ENCODE measurements at places on chromosomes 11 and 22.
A peak's percentile ranks its signal among the peaks of the same experiment; 100 is the strongest.

- no peak for DNase-seq
Observed at GRCh38 chr11:18804199-18804999, 12.8 kb upstream of the PTPN5 start.

- DNase-seq: no peak
Observed at GRCh38 chr11:72321381-72321996, 77.5 kb upstream of the PHOX2A start.

DNA sequence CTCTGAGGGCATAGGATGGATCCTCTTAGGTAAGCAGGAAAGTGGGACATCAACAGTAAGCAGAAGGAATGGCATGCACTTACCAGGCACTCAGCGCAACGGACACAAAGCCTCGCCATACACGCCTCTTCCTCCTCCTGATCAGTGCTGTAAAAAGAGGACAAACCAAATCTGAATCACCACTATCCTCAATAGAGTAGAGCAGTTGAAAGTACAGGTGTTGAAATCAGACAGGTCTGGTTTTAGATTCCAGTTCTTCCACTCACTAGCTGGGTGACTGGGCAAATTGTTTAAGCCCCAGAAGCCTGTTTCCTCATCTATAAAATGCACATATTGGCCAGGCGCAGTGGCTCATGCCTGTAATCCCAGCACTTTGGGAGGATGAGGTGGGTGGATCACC is 8.6 kb upstream of the JAML start:
- DNase-seq: no peak

- DNase-seq: no peak
Observed at GRCh38 chr11:359181-359714, 10.1 kb upstream of the B4GALNT4 start.

DNA sequence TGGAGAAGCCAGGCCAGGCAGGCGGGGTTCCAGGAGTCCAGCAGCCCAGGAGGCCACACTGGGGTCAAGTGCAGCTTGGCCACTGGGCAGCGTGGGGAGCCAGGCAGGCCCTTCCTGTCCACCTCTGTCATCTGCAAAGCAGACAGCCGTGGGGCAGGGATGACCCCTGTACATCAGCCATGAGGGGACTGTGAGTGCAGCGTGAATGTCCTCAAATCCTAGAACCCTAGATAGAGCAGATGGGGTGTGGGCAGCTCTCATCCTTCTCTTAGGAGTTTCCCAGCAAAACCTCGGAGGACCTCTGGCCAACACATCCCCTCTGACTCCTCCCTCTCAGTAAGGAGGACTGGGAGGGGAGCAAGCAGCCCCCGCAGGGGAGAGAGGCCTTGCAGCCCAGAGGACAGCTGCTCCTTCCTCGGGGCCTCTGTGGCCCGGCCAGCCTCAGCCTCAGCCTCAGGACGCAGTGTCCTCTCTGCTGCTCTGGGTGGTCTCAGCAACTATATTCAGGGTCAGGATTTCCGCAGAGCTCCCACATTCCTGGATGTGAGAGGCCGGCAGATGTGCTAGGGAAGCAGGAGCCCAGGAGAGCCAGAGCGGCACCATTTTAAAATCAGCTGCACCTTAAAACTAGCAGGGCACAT is 820.5 kb downstream of the BRD1 start:
- no peak for DNase-seq

DNA sequence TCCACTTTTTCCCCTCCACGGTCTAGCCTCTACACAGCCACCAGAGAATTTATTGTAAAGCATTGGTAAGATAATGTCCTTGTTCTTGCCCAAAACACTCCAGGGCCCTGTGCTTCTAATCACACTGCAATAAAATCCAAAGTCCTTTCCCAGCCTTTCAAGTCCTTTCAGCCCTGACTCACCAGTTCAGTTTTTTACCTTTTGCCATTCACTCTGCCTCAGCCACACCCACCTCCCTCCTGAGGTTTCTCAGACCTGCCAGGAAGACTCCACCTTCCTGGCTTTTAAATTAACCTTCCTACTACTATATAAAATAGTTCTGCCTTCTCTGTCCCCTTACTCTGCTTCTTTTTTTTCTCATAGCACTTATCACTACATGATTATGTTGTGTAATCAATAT is 91.0 kb upstream of the ARHGAP32 start:
- DNase-seq: no peak

DNA sequence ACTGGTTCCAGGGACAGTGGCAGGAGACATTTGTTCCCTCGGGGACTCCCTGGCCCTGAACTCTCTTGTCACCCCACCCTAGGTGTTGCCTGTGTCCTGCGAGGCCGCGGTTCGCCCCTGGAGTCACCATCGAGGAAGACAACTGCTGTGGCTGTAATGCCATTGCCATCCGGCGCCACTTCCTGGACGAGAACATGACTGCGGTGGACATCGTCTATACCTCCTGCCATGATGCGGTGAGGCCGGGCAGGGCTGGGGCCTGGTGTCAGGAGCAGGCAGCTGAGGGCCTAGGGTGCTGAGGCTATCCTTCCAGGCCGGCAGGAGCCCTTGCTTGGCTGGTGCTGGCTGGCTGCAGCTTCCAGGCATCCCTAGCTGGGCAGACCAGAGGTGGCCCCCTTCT is 17.7 kb upstream of the MYRF start:
- DNase-seq: no peak

- no peak for DNase-seq
Observed at GRCh38 chr11:16093889-16094653, 262.3 kb downstream of the SOX6 start.

DNA sequence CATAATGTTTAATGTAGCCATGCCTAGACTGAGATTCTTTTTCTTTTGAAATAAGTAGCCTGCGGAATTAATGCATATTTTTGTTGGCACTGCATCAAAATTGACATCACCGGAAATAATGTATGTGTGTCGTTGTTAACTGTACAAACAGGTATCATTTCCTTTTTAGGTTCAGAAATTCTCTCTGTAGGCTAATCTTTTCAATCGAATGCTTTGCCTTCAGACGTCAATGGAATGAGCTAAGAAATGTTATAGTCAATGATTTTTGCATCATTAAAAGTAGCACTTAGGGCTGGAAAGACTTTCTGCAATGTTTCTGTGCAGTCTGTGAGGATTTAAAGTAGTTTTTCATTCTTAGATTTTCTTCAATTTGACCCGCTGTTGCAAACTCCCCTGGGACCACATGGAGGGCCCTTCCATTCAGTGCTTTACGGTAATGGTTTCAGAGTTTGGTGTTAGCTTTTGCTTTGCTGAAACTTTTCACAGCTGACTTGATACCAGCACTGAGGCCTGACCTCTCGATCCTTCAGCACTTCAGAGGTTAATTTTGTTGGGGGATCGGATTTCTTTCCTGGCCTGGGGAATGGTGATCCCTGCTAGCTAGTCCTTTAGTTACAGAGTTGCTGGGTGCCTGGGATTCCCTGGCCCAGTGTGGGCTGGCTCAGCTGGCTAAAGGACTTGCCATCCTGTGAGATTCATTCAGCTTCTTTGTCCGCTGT is 137.8 kb downstream of the DBX1 start:
- no peak for DNase-seq

DNA sequence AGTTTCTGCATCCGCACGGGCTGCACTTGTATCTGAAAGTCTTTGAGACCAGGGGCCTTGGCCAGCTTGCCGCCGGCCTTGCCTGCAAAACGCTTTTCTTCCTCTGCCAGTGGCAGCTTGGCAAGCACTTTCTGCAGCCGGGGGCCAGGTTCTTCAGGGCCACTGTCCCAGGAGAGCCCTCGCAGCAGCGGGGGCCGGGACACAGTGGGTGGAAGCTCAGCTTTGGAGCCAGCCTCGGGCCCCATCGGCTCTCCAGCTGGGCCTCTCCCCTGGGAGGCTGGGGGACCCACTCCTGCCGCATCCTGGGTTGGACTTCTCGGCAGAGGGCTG is 57.5 kb upstream of the LYVE1 start:
- no peak for DNase-seq

- DNase-seq: no peak
Observed at GRCh38 chr11:2862395-2863275, 22.9 kb downstream of the CDKN1C start.

GRCh38 chr11:78313898-78314297 is 103.7 kb downstream of the GAB2 start:
- DNase-seq: no peak

- no peak for DNase-seq
Observed at GRCh38 chr11:34065505-34066203, 14.1 kb downstream of the CAPRIN1 start.

DNA sequence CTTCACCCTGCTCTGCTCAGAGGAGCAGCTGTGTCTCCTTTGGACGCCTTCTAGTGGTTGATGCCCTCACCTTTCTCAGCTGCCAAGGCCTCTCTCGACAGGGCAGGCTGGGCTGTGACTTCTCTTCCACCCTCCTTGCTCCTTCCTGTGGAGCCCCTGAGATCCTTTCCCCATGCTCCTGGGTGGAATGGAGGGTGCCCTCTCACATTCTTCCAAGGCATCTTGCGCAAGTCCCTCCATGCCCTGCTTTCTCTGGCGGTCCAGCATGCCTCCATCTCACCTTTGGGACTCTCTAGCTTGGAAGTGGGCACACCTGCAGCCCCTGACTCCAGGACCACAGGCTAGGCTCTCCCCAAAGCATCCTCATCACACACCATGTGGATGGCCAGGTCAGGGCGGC is 68.9 kb downstream of the BMAL1 start:
- no peak for DNase-seq

DNA sequence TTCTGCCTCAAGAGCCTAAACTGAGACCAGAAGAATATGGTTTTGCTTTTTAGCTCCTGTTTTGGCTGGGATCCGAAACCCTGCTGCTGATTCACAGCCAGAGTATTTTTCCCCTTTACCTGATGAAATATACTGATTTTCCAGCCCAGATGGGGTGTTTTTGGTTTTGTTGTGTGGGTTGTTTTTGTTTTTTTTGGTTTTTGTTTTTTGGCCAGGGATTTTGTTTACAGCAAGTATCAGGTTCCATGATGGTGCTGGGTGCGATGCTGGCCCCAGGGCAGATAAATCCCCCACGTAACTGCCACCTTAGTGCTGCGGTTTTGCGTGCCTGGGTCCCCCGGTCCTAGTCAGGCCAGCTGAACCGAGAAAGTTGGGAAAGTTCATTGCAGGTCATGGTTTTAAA is 103.7 kb downstream of the ZBTB16 start:
- DNase-seq: no peak

- no peak for DNase-seq
Observed at GRCh38 chr11:45323601-45324249, 37.6 kb upstream of the SYT13 start.

DNA sequence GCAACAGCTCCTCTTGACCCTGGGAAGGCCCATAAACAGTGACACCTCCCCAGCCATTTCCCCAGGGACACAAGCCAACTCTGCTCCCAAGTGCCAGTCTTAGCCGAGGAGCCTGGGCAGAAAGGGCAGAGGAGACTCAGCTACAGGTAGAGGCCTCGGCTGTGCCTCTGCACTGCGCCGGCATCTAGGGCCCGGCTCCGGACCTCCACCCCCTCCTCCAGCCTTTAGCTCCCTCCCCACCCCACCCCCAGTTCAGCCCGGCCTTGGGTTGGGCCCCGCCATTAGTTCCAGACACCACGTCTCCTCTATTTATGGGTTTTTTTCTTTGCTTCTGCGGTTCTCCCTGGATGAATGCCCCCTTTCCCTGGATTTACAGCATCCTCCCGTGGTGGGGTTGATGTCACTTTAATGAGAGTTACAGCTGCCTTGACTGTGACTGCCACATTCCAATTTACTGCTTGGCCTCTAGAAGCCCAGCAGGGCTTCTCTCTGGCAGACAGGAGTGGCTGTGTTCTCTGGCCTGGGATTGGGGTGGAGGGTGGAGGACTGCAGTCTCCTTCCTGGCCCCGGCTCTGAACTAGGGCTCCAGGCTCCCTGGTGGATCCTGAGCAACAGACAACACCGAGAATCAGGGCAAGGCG is 13.5 kb upstream of the OAF start:
- DNase-seq: peak; percentile 63

DNA sequence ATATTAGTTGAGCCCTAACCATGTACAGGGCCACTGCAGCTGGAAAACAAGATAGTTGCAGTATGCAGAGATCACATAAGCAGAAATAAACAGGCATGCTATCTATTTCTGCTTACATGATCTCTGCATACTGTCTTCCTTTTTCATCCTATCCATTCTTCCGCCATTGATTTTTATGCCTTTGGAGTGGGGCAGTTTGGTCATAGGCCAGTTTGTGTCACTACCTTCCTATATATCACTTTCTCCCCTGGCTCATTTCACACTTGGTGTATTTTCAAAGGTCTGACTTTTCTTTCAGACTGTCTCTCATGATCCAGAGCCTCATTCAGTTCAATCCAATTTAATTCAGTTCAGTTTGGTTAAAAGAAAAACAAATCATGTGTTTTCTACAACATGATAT is 829.6 kb downstream of the KCNA4 start:
- no peak for DNase-seq

- peak; percentile 53 for DNase-seq
Observed at GRCh38 chr11:79160791-79161403, 279.9 kb downstream of the TENM4 start.

- DNase-seq: no peak
Observed at GRCh38 chr11:88102598-88102934, 72.7 kb downstream of the RAB38 start.

DNA sequence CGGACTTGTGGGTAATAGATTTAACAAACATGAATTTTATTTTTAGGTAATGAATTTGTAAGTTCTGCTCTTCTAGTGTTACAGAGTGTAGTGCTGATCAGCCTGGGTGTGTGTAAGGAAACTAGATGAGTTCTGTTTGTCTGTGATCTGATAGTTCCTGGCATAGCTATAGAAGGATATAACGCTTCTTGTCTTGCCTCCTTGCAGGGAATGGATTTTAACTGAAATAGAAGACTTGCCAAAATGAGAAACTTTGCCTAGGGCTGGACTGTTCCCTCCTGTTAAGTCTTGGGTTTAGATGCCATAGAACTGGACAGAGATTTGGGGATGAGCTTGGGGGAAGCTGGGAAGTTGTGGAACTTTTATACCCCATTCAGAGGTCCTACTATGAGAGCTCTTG is 11.6 kb downstream of the CCDC81 start:
- DNase-seq: no peak

- no peak for DNase-seq
Observed at GRCh38 chr11:67054836-67055523, 1.7 kb upstream of the RHOD start.

DNA sequence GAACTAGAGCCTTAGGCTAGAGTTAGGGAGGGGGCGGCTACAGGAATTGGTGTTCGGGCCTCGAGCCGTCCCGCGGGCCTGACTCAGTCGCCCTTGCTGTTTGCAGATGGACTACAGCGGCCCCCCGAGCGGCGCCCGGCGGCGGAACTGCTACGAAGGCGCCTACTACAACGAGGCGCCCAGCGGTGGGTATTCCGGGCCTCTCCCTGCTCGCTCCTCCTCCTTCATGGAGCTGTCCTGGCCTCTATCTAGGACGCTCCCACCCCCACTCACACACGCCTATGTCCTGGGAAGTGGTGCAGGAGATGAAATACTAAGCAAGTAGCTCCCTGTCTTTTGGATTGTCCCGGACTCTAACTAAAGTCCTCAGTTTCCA is 1.4 kb downstream of the MYOD1 start:
- no peak for DNase-seq
